ENCODE measurements at places on chromosomes 2 and 18. TPM values are rescaled to one million over a fixed set of nuclear protein-coding genes. Genes with fewer than 3 reads are reported as not detected.

DNA sequence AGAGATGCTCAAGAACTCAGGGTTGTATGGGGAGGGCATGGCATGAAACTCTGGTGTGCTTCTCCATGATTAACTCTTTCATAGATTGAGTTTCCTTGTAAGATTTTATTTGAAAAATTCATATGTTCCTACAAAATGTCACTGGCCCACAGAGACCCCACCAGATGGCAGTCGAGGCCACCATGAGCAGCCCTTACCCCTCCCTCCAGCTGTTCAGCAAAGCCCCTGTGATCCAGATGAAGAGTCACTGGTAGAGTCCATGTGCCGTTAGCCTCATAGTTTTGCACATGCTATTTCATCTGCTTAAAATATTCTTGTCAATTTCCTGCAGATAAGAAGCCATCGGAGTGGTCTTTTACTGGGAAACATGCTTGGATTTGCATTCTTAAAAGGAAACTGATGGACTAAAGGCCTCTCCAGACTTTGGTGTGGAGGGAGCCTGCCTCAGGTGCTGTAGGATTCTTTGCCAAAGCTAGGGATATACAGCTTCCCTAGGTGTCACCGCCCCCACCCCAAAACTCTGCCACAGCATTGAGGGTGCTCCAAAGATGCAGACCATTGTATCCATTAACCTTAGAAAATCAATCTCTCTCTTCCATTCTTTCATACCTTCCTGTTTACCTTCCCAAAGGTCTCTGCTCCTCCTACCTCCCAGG lies 18.8 kb downstream of the ZNF385B start:
- no peak overlapping the region for H3K27ac ChIP-seq
- H3K27me3 ChIP-seq: peaks cover 2% of the 10 kb centered on the region
- peak; percentile 42 for DNase-seq
- H3K4me1 ChIP-seq: no peaks in the 10 kb centered on the region
- H3K36me3 ChIP-seq: no peaks in the 10 kb centered on the region
- no peak overlapping the region for H3K4me3 ChIP-seq

- no peak for DNase-seq
- H3K36me3 ChIP-seq: no peaks in the 10 kb centered on the region
- no peak overlapping the region for H3K27ac ChIP-seq
- H3K4me1 ChIP-seq: peaks cover 7% of the 10 kb centered on the region
- peaks cover 10% of the 10 kb centered on the region for H3K27me3 ChIP-seq
Measured at GRCh38 chr2:224257156-224257555, 144.8 kb downstream of the FAM124B start.

Gene CD8B2
- total RNA-seq: 0.11 TPM

DNA sequence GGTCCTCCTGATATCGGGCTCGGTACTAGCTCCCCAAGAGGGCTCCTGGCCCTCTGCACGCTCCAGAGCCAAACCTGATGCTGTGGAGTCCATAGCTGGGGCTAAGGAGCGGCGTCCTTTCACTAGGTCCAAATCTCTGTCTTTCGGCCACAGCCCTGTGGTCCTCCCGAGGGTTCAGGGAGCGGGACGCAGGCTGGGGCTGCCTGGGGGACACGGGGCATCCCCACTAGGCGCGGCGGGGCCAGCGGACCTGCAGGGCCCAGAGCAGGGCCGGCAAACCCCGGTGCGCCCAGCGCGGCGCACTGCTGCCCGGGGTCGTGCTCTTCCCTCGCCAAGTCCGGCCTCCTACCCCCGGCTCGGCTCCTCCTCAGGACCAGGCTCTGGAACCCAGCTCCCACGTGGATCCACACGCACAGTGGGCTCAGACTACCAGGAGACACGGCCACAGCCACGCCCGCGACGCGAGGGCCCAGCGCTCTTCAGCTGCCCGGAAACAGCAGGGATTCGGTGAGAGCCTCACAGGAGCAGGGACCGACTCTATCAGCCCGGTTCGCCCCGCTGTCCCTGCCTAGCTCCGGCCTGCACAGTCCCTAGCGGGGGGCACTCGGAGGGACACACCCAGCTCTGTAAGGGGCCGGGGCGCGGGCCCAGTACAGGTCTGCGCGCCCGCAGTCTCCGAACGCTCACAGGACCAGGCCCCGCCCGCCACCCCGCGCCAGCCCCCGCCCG lies 593 bp downstream of the ZNF514 start:
- H3K4me1 ChIP-seq: peaks cover 9% of the 10 kb centered on the region
- H3K27me3 ChIP-seq: no peaks in the 10 kb centered on the region
- no peak for DNase-seq
- peak overlapping the region; percentile 47 for H3K27ac ChIP-seq
- peak overlapping the region; percentile 75 for H3K4me3 ChIP-seq

- no peak overlapping the region for H3K4me3 ChIP-seq
- no peaks in the 10 kb centered on the region for H3K36me3 ChIP-seq
- no peaks in the 10 kb centered on the region for H3K27me3 ChIP-seq
- no peak overlapping the region for H3K27ac ChIP-seq
Measured at GRCh38 chr2:23679044-23679443, 247.9 kb downstream of the ATAD2B start.

Gene CHAC2
- 15.8 TPM for total RNA-seq

Gene AGXT
- total RNA-seq: not detected

DNA sequence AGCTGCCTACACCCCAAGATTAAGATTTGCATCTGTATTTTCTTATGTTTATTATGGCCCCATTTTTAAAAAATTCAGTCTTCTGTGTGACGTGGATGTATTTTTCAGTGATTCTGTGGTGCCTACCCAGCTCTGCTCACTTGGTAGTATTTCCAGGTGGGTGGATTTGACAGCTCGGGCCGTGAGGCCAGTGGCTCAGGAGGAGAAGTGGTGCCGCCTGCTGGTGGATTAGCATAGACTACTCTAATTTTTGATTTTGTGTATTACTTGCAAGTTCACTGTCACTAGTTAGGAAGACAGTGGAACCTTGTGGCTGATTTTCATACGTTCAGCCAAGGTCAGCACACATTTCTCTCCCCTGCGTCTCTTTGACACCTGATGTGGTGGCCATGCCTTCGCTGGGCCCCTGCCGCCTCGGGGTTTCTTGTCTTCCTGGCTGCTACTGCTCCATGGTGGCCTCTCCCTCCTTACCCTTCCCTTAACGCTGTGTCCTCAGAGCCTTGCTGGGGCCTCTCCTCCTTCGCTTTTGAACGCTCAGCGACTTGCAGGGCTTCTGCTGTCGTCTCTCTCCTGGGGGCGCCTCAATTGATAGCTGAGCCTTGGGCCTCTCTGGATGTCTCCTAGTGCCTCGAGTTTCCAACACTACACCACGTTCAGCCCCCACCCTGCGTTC lies 89.4 kb downstream of the DGKD start:
- H3K4me1 ChIP-seq: peaks cover 11% of the 10 kb centered on the region
- H3K27me3 ChIP-seq: no peaks in the 10 kb centered on the region
- DNase-seq: peak; percentile 91
- H3K27ac ChIP-seq: no peak overlapping the region
- H3K4me3 ChIP-seq: no peak overlapping the region

DNA sequence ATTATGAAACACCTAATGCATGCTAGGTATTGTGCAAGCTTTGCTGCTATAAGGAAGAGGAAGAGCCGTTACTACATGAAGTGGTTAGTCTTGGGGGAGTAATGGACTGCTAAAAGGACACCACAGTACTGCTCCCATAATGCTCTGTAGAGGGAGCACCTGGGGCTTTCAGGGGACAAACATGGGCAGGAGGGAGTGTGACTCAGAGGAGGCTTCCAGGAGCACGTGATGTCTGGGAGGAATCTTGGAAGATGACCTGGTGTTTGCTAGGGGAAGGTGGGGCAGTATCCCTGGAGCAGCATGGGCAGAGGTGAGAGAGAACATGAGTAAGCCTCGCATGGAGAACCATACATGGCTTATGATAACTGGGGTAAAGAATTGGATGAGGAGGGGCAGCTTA lies 18.8 kb downstream of the MAPK4 start:
- H3K27me3 ChIP-seq: peaks cover 15% of the 10 kb centered on the region
- H3K36me3 ChIP-seq: no peaks in the 10 kb centered on the region
- no peak overlapping the region for H3K27ac ChIP-seq
- no peaks in the 10 kb centered on the region for H3K4me1 ChIP-seq

- H3K36me3 ChIP-seq: no peaks in the 10 kb centered on the region
- H3K4me1 ChIP-seq: no peaks in the 10 kb centered on the region
- H3K27me3 ChIP-seq: no peaks in the 10 kb centered on the region
- H3K4me3 ChIP-seq: no peak overlapping the region
- no peak for DNase-seq
- H3K27ac ChIP-seq: no peak overlapping the region
Measured at GRCh38 chr2:223541546-223541945, 60.6 kb downstream of the SCG2 start.

GRCh38 chr2:25279091-25279651 lies 62.6 kb downstream of the DNMT3A start:
- peaks cover 41% of the 10 kb centered on the region for H3K36me3 ChIP-seq
- H3K27me3 ChIP-seq: no peaks in the 10 kb centered on the region
- peaks cover 59% of the 10 kb centered on the region for H3K4me1 ChIP-seq
- peak; percentile 28 for DNase-seq
- H3K4me3 ChIP-seq: no peak overlapping the region
- H3K27ac ChIP-seq: peak overlapping the region; percentile 77

DNA sequence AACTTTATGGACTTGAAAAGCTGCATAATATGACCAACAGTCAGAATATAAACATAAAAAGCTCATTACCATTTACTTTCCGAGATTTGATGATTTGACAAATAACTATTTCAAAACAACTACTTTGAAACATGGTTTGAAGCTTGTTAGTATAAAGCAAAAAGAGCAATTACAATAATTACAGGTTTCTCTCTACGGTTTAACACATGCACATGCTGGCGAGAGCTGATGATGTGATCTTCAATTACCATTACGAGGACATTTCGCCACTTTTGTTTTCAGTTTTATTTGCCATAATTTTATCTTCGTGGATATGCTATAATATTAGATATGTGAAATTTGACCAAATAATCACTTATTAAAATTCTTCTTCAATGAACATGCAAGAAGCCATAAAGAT lies 270.1 kb downstream of the TCF4 start:
- no peak overlapping the region for H3K4me3 ChIP-seq
- H3K27ac ChIP-seq: no peak overlapping the region
- H3K27me3 ChIP-seq: peaks cover 23% of the 10 kb centered on the region
- peaks cover 12% of the 10 kb centered on the region for H3K4me1 ChIP-seq
- peaks cover 3% of the 10 kb centered on the region for H3K36me3 ChIP-seq

DNA sequence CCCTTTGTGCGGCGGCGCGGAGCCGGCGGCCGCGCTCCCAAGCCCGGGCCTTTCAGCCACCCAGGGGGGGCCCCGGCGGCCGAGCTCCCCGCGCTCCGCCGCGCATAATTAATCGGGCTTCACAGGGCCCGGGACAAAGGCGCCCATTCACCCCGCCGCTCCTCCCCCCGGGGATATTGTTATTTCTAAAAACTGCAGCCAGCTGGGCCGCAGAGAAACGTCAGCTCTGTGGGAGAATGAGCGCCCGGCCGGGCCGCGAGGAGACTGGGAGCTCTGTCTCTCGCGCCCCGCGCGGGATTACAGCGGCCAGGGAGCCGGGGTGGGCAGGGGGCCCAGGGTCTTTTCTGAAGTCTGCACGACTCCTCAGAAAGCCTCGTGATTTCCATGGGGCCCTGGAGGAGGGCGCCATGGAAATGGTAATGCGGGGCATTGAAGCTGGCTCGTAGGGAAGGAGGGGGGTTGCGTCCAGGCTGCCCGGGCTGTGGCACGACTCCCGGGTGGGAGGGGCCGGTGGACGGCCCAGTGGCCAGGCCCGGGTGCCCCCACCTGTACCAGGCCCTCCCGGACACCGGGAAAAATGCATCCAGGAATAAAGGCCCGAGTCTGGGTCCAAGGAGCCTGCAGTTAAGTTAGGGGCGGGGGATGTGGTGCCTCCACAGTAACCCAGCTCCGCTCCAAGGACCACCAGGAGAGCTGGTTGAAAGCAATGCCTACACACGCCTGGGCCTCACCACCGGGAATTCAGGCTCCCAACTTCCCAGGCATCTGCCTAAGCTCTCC lies 125.3 kb downstream of the ZFP36L2 start:
- no peak overlapping the region for H3K27ac ChIP-seq
- no peaks in the 10 kb centered on the region for H3K27me3 ChIP-seq
- H3K4me3 ChIP-seq: no peak overlapping the region
- H3K4me1 ChIP-seq: no peaks in the 10 kb centered on the region
- DNase-seq: no peak

DNA sequence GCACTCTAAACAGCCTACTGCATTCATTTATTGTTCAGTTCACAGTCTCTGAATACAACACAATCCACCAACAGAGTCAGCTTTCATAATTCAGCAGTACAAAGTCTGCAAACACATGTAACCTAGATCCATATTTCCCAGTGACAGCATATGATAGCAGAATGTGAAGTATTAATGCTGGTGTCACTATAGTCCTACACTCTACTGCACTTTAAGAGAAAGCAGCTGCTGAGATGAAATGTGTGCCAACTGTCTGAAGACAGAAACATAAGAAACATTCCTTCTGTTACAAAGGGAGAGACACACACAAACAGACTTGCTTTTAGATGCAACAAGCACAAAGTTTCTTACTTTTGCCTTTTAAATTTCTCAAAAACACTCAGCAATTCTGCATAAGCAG lies 441.8 kb downstream of the ZEB2 start:
- H3K36me3 ChIP-seq: no peaks in the 10 kb centered on the region
- H3K27ac ChIP-seq: no peak overlapping the region
- DNase-seq: no peak
- no peaks in the 10 kb centered on the region for H3K27me3 ChIP-seq
- H3K4me1 ChIP-seq: no peaks in the 10 kb centered on the region

Gene LYPD1
- total RNA-seq: not detected

DNA sequence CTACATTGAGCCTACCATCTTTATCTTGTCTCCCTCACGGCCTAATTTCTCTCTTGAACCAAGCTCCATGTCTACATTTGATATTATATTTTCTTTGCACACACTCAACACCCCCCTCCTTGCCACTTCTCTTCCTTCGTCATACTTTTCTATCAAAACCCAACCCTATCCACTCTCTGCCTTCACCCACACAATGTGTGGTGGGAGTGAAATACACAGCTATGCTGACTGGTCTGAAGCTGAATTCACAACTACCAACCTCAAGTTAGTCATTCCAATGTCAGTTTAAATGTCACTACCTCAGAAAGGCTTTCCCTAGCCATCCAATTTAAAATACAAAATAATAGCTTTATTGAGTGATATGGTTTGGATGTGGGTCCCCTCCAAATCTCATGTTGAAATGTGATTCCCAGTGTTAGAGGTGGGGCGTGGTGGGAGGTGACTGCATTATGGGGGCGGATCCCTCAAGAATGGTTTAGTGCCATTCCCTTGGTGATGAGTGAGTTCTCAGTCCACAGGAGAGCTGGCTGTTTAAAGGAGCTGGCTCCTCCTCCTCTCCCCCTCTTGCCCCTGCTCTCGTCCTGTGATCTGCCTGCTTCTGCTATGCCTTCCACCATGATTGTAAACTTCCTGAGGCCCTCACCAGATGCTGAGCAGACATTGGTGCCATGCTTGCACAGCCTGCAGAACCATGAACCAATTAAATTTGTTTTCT lies 112.1 kb downstream of the DTNB start:
- DNase-seq: peak; percentile 55
- no peaks in the 10 kb centered on the region for H3K27me3 ChIP-seq
- peaks cover 14% of the 10 kb centered on the region for H3K36me3 ChIP-seq
- peaks cover 60% of the 10 kb centered on the region for H3K4me1 ChIP-seq

Gene RAD51AP2
- total RNA-seq: not detected

Gene AFTPH
- 35.2 TPM for total RNA-seq

Gene CYP27A1
- total RNA-seq: 0.16 TPM
